NCI-H146 (cell line): ENCODE measurements at places on chromosomes 7 and 10.

- DNase-seq = no peak
Observed at GRCh38 chr10:92530421-92530820, 43.5 kb downstream of the IDE start.

GRCh38 chr7:521221-522070, 1.8 kb upstream of the PDGFA start:
- DNase-seq = peak; percentile 10

DNA sequence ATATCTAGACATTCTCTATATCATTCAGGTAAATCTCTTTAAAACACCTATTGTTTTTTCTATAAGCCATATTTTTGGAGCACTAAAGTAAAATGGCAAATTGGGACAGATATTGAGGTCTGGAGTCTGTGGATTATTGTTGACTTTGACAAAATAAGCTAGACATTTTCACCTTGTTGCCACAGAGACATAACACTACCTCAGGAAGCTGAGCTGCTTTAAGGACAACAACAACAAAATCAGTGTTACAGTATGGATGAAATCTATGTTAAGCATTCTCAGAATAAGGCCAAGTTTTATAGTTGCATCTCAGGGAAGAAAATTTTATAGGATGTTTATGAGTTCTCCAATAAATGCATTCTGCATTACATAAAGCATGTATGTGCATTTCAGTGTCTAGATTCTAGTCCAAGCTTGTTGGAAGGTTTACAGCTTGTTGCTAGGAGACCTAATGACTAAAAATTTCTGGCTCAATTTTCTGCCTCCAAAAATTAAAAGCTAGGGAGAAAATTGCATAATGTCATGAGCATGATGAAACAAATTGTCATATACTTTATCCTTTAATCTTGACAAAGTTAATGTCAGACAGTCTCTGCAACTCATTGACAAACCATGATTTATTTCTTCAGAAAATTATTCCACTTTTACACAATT, 18.3 kb downstream of the LIPM start:
- no peak for DNase-seq

GRCh38 chr7:28018856-28019465, 161.6 kb downstream of the JAZF1 start:
- no peak for DNase-seq

GRCh38 chr7:2821161-2821841, 22.8 kb downstream of the GNA12 start:
- DNase-seq = peak; percentile 80

GRCh38 chr7:156055206-156055822, 243.1 kb upstream of the SHH start:
- no peak for DNase-seq

DNA sequence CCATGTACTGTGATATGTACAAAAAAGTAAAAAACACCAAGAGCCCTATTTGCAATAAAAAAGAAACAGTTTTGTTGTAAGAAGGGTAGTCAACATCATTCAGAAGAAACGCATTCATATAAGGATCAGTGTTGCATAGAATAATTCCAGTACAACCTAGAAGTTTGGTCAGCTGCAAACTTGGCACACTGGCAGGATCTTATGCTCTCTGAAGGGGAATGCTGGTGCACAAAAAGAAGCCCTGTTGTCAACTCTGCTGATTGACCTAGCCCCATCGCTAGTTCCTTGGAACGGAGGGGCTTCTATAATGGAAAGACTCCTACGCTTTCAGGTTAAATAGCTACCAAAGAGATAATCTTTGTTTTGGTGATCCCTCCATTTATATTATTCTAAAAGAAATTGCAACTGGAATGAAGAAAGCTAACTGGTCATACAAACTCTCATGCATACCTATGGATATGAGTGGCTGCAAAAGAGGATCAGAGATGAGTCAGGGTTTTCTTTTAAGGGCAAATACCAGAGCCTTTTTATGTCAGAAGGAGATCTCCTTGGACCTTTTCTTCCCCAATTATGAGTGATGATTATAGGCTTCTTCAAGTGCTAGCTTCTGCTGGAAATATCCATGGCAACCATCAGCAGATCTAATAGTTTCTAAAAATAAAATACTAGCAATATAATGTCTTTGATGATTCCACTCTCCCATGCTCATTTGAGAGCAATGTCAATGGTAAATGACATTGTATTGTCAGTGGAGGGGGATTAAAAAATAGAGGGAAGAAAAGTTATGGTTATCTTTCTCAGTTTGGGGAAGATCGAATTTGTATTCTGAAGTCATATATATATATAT, 312.4 kb upstream of the CACNA2D1 start:
- no peak for DNase-seq

DNA sequence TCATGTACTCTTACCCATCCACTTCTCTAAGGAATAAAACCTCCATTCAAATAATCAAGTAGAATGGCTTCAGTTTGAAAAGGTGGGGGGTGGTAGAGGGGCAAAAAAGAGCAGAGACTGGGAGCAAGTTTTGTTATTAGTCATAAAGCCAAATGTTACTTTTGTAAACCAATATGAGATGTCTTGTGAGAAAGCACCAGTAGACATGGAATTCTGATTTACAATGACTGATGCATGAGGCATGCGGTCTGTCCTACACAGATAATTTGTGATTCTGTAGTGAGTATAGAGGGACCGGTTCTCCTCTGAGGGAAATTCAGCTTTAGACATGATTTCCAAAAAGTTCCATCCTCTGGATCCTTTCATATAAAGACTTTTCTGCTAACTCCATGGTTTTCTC, 12.9 kb upstream of the ABCA13 start:
- no peak for DNase-seq

DNA sequence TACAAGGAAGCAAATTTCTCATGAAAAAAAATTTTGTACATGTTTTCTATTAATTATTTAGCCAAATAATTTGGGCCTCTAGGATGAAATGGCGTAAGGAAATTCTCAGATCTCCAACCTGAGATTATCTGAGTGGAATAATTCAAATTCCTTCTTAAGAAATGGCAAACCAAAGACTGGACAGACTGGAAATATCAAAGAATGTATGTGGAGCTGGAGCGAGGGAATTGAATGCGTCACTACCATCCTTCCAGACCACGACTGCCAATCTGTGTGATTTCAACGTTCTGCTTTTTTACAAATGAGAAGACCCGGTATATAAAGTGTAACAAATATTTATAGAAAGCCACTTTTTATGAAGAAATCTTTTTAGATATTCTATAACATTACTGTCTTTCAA, 12.4 kb upstream of the BLNK start:
- DNase-seq = no peak

GRCh38 chr10:132200344-132201110, 13.8 kb downstream of the DPYSL4 start:
- no peak for DNase-seq

- no peak for DNase-seq
Observed at GRCh38 chr10:8453587-8453986, 399.1 kb downstream of the GATA3 start.

DNA sequence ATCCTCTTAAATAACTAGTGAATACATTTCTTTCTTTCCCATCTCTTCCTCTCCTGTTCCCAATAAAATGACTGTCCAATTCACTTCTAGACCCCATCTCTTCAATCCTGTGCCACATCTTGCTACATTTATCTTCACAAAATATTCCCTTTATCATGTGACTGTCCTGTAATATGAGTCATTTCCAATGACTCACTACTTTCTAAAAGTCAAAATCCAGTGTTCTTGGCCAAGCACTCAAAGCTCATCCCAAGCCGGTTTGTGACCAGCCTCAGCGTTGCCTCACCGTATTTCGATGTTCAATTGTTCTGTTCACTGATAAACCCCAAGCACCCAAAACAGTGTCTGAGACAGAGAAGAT, 104.7 kb downstream of the PARD3 start:
- no peak for DNase-seq

- no peak for DNase-seq
Observed at GRCh38 chr7:106752367-106752766, 91.4 kb upstream of the CCDC71L start.

GRCh38 chr7:36408589-36408988, 18.9 kb downstream of the ANLN start:
- DNase-seq = peak; percentile 8

- DNase-seq = no peak
Observed at GRCh38 chr10:75228834-75229233, 6.9 kb downstream of the COMTD1 start.

GRCh38 chr10:53537508-53537907, 764.9 kb upstream of the MBL2 start:
- DNase-seq = no peak

DNA sequence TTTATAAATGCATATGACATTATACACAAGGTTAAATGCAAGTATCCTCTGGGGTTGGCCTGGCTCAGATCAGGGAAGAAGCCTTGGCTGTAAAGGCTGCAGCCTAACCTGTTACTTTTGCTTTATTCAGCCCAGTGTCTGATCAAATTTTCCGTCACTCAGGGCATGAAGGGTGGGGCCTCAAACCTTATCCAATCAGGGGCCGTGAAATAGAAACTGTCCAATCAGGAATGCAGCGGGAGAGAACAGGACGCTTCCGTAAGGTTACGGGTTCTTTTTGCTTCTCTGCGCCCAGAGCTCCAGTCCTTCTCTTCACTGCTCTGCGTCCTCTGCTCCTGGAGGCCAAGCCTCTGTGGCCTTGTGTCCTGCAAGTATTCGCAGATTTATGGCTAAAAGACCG, at the start of gene ZNF716:
Gene ZNF716 (plus strand): TSS at position 274 of the 400 bp plus-strand sequence. CDS start 112 bp downstream, at position 386.
- DNase-seq = no peak

DNA sequence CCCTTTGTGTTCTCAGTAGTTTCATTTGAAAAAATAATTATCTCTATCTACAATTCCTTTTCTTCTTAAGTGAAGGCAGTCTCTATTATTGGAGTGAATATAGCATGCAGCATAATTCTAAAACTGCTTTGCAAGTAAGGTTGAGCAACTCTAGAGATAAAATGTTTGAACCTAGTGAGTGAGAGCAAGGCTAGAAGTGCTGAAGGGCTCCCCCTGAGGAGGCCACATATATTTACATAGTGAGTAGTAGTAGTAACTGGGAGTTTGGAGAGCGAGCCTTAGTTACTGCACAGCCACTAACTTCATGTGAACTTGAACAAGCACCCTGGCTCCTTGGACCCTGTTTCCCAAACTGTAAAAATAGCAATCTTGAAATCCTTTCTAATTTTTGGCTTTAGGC, 141.5 kb upstream of the DKK1 start:
- DNase-seq = no peak

GRCh38 chr7:130062246-130062645, 8.1 kb upstream of the KLHDC10 start:
- DNase-seq = no peak

DNA sequence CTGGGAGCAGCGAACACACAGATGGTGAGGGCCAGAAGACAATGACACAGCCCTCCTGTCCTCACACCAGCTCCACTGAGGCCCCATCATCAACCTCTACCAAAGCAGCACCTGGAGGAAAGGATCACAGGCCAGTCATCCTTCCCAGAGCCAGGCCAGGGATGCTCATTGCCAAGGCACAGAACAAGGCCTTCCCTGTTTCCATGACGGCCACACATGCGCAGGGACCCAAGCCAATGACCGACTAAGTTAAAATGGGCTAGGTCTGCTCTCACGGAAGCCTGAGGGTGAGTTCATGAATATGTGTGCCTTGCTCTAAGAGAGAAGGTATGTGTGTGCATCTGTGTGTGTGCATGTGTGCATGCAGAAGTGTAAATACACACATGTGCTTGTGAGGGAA, 39.6 kb downstream of the COBL start:
- DNase-seq = no peak

GRCh38 chr7:28276298-28276697, 95.7 kb upstream of the JAZF1 start:
- no peak for DNase-seq

DNA sequence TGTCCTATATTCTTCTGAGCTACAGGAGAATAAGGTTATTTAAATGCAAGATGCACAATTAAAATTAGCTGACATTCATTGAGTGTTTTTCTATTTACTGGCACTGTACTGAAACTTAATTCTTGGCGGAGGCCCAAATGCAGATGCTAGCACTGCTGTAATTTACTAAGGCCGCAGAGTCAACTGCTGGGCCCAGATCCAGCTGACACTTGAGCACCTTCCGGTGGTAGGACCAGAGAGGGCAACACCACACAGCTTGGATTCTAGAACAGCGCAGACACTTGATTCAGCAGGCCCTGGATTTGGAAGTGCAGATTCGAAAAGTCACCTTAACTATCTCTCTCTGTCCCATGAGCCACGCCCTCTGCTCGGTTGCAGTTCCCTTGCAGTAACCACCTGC, 228.6 kb upstream of the TMEM72 start:
- no peak for DNase-seq

DNA sequence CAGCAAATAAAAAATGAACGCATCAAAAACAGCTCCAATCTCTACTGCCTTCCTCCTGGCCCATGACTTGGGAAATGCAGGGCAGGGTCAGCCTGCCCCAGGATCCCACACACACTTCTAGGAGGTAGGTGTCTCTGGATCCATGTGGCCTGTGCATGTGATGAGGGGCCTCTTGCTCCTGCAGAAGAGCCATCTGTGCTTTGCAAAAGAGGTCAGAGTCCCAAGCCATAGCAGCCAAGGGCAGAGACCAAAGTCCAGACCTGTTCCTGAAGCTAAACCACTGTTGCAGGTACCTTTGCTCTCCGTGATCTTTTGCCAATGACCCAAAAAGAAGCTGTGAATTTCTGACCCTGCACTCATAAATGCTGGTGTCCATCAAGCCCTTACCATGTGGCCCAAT, 57.1 kb downstream of the KCNMA1 start:
- DNase-seq = no peak

- peak; percentile 64 for DNase-seq
Observed at GRCh38 chr10:78286186-78286585, 252.5 kb downstream of the RPS24 start.

DNA sequence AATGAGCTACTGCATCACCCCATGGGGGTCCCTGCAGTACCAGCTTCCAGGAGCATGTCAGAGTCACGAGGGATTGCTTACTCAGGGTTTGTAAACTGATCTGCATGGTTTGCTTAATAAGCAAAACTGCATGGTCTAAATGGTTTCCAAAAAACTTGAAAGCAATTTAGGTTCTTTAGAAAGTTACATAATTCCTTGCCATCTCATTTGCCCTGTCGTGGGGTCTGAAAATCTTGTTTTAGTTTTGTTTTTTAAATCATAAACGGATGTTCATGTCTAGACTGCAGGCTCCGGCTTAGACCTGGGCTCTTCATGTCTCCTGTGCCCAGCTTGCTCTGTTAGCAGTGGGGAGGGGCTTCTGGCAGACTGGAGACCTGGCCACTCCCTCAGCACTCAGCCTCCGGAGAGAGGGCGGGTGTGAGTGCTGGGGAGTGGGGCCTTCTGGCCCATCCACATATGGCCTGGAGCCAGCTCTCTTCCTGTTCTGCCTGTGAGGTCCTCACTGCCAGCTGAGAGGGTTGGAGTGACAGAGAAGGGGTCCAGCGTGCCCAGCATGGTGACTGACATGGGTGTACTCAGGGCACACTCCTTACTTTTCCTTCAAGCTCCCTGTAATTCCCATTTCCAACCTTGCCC, 17.5 kb downstream of the PRF1 start:
- DNase-seq = peak; percentile 87

GRCh38 chr10:49180444-49180860, 7.7 kb downstream of the TMEM273 start:
- DNase-seq = no peak
